ENCODE measurements at places on chromosomes 1 and 21.

DNA sequence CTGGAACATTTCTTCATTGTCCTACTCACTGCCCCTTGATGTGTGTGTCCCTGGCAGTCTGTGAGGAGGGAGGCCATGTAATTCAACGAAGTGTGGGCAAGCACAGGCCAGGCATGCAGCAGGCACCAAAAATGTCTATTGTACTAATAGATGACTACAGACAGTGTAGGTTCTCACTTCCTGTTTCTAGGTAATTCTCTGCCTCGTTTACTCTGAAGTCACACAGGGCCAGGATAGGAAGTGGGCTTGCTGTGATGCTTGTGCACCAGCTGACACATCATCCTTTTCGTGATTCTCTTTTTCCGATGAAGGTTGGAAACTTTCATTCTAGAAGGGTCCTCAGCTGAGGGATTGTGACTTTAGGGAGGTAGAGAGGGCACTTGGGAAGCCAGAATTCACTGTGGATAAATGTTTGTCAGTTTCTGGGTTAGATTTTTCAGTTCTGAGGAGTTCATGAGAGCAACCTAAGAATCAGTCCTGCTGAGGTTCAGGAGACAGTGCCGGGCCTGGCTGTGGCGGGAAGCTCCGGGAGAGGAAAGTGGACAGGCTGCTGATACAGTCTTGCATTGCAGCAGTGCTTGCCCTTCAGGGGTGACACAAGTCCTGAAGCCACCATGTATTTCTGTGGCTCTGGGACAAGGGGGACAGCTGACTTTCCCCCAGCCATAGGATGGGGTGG lies 4.3 kb upstream of the CSF1 start:
- no peak for DNase-seq

DNA sequence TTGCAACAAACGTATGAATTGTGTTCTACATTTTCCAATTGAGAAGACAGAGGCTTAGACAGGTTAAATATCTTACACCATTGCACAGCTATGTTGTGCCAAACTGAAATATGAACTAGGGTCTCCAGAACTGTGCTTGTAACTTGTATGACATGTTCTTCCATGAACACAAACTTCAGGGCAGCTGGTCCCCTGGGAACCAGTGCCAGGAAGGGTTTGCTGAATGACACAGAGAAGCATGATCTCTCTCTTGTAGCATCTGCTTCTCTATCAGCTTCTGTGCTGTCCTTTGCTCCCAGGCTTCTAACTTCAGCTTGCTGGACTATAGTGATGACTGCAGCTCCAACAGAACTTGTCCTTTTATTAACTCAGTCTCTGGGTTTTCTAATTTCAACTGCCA lies 385.5 kb downstream of the SIPA1L2 start:
- DNase-seq = no peak

- no peak for DNase-seq
Observed at GRCh38 chr1:78511334-78511733, 20.6 kb downstream of the PTGFR start.

- DNase-seq = no peak
Observed at GRCh38 chr1:85943945-85944344, 212.6 kb downstream of the COL24A1 start.

- no peak for DNase-seq
Observed at GRCh38 chr1:223837206-223837605, 8.5 kb downstream of the TP53BP2 start.

DNA sequence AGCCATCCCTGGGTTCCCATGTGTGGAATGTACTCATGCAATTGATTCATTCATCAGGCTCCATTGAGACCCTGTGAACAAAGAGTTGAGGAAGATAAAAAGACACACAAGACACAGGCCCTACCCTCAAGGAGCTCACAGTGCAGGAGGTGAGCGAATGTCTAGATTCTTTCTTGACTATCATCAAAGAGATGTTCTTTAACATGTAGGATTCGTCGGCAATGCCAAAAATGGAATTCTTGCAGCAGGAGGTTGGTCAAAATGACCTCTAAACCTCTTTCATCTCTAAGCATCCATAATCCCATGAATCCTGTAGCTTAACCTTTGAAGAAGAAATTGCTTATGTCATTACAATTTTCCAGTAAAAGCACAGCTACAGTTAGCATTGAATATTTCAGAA lies 27.9 kb upstream of the TTF2 start:
- no peak for DNase-seq

- no peak for DNase-seq
Observed at GRCh38 chr21:27827972-27828371, 861.1 kb upstream of the ADAMTS5 start.

GRCh38 chr1:176543360-176544129 lies 80.6 kb downstream of the PAPPA2 start:
- DNase-seq = peak; percentile 3

GRCh38 chr1:110674337-110675059 lies at the start of gene KCNA3:
TSS of gene KCNA3 (minus strand) at chr1:110674940. CDS start at chr1:110674809, 131 bp downstream.
- DNase-seq = no peak

- DNase-seq = peak; percentile 41
Observed at GRCh38 chr1:38690790-38691449, 168.7 kb downstream of the RRAGC start.

GRCh38 chr1:78061825-78062523 lies 16.2 kb downstream of the GIPC2 start:
- no peak for DNase-seq

DNA sequence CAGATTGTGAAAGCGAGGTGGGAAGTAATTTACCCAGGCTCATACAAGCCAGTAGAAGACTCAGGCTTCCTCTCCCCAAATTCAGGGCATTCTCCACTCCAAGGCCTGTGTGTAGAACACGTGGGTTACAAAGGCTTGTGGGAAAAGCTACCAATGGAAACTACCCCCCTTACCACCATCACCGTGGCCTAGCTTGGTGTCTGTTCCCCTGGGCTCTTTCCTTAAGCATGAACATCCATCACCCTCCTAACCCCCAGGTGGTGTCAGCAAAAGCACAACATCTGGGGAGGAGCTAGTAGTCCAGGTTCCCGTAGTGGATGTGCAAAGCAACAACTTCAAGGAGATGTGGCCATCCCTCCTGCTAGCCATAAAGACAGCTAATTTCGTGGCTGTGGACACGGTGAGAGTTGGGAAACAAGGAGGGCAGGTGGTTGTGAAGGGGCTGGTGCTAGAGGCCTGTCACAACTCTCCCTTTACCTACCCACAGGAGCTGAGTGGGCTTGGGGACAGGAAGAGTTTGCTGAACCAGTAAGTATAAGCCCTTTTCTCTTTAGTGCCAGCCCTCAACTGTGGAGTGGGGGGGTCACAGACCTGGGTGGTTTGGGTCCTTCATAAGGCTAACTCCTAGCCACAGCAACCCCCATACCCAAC lies 701 bp upstream of the MUTYH start:
- DNase-seq = peak; percentile 45

DNA sequence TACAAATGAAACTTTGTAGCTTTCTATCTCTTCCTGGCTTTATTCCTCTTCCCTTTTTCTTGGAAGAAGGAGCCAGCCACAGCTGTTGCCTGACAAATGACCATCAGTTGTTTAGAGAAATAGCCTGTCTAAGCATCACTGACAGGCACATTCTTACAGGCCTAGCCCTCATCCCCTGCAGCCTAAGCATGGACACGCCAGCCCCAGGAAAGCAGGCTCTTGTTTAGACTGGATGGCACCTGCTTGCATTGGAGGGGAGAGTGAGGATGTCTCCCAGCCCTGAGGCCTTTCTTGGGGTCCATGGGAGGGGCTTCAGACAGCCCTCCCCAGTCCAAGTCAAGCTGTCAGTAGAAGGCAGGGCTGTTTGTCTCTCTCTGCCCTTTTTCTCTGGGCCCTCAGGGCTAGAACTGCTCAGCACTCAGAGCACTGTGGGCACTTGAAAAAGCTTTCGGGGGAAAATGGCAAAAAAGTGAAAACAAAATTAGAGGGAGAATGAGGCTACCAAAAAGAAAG lies 282.5 kb upstream of the PLXNA2 start:
- DNase-seq = no peak

GRCh38 chr1:11355559-11356475 lies 82.8 kb downstream of the UBIAD1 start:
- no peak for DNase-seq

- DNase-seq = no peak
Observed at GRCh38 chr1:48526008-48526710, 54.2 kb upstream of the SPATA6 start.

GRCh38 chr1:153778824-153779519 lies 3.8 kb downstream of the SLC27A3 start:
- no peak for DNase-seq

GRCh38 chr1:173876732-173877131 lies 8.6 kb downstream of the ZBTB37 start:
- no peak for DNase-seq

DNA sequence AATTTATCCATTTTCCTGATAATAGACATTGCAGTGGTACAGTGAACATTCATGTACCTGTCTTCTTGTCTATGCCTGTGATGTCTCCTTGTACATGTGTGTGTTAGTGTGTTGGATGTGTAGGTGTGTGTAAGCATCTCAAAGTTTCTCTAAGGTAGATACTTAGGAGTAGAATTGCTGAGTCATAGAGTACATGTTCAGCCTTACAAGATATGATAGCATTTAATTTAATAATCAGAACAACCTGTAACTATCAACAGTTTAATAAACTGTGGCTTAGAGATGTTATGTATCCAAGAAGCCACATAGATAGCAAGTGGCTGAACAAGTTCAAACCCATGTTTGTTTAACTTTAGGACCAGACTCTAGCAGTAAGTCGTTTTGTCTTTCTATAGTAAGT lies 35.6 kb downstream of the EPB41 start:
- no peak for DNase-seq

GRCh38 chr1:22207511-22208267 lies 64.8 kb upstream of the WNT4 start:
- no peak for DNase-seq

GRCh38 chr1:192998536-192998935 lies 60.6 kb downstream of the UCHL5 start:
- no peak for DNase-seq

GRCh38 chr21:41610042-41610839 lies 102.3 kb upstream of the TMPRSS2 start:
- DNase-seq = peak; percentile 30

- no peak for DNase-seq
Observed at GRCh38 chr1:160818207-160818937, 22.4 kb downstream of the LY9 start.

- DNase-seq = no peak
Observed at GRCh38 chr21:31929548-31929947, 56.7 kb downstream of the HUNK start.

GRCh38 chr1:12088607-12089006 lies 25.5 kb downstream of the TNFRSF8 start:
- DNase-seq = no peak

DNA sequence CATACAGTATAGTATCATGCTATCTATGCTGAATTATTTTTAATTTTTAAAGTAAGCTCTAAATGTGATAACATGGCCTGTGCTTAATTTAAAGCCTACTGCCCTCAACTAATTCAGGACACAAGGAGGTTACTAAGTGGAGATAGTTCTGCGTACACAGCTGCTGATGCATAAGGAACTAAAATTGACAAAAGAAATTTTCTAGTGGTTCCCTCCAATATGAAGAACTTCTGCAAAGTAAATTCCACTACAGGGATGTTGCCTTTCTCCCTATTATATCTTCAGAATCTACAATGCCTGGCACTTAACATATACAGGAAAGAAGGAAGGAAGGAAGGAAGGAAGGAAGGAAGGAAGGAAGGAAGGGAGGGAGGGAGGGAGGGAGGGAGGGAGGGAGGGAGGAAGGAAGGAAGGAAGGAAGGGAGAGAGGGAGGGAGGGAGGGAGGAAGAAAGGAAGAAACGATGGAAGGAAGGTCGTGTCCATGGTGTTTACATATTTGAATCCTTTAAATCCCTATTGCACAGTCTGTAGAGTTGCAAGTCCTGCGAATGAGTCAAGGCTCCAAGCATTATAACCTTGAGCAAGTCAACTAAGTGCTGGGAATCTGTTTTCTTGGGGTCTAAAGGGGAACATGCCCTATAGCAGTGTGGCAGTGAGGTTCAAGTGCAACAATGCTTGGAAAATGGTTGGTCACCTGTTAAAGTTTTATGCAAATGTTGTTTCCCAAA lies 171.2 kb downstream of the LMX1A start:
- DNase-seq = no peak

DNA sequence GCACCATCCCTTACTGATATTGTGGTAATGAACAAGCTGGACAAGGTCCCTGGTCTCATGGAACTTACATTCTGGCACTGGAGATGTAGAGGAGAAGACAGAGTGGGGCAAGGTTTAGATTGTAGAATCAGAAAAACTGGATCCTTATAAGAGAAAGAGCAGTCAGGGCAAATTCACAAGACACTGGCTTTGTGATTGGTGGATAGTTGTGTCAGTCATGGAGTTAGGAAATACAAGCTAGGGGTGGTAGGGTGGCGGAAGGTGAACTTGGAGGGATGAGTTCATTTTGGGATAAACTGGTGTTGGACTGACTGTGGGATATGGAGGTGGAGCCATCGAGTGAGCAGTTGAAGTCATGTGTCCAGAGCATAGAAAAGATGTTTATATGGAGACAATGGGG lies 3.7 kb upstream of the TLR5 start:
- no peak for DNase-seq

- no peak for DNase-seq
Observed at GRCh38 chr1:182259229-182259872, 132.2 kb downstream of the GLUL start.

DNA sequence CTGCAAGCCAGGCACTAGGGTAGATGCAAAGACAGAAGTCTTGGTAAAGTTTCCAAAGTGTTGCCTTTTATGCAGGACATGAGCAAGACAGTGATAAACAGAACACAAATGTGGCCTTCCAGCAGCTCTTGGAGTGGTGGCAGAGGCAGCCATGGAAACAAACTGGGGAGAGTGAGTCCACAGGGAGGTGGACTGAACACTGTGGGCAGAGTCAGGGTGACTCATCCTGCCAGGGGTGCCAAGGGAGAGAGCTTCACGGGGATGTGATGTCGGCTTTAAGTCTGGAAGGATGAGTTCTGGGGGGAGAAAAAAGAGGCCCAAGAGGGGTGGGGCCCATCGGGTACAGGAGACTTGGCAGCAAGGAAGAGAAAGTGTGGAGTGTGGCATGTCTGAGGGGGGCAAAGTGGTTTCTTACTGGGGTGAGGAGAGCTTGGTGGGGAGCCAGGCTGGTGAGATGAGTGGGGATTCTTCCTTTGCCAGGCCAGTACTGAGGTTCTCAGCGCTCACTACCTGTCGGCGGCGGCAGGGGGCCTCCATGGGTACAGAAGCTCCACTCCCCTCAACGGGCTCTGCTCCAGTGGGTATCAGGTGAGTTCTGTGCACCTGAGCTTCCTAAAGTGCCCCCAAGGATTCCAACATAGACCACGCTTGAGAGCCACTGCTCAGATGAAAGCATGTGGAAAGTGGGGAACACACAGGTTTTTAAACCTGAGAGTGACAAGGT lies 41.8 kb downstream of the KIAA0040 start:
- peak; percentile 11 for DNase-seq

GRCh38 chr1:211082824-211083223 lies 51.1 kb downstream of the KCNH1 start:
- no peak for DNase-seq

GRCh38 chr1:115467196-115467595 lies 129.1 kb upstream of the NGF start:
- DNase-seq = no peak

Measured in RKO (cell line).